Activated T-helper 2 cell treated with anti-CD3 and anti-CD28 coated beads, Interferon-gamma antibody, Interleukin-2, Interleukin-4, amounts not matched to agents 10 μg/mL and 5 μg/mL and 100 μg/mL, durations not matched to agents 14 hours and 24 hours and 36 hours (primary cell): ENCODE measurements at places on chromosomes 5 and 9.

DNA sequence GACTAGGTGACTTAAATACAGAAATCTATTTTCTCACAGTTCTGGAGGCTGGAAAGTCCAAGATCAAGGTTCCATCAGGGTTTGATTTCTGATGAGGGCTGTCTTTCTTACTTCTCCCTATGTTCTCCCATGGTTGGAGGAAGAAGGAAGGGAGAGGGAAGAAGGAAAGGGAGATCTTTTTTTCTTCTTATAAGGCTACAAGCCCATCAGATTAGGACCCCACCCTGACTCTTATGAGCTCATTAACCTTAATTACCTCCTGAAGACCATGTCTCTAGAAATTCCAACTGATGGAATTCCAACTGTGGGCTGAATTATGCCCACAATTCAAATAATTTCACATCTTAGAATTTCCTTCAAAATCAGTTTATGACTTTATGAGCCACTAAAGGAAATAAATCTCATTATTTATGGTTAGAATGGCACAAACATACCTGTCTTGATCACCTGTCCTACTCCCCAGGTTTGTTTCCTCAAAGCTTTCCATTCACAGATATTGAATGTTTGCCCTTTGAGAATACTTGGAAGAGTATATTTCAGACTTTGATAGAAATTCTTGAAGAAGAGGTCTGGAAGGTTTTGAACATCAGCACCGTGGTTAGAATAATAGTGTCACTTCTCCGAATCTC is 7.6 kb downstream of the PPWD1 start:
- DNase-seq, result no peak

DNA sequence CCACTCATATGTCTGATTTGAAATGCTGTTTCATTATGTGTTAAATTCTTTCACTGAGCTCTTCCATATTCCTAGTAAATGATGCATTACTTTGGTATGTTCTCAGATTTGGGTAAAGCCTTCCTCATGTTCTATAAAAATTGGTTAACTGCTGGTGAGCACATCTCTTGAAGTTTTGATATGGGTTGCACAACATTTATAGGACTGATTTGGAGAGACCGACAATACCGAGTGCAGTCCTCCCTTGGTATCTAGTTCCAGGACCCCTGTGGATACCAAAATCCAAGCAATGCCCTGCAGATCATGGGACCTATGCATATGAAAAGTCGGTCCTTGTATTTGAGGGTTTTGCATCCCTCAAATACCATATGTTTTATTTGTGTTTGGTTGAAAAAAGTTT is 37.8 kb downstream of the WDR36 start:
- DNase-seq, result no peak

GRCh38 chr9:104506565-104506964 is 2.5 kb downstream of the OR13F1 start:
- no peak for DNase-seq

DNA sequence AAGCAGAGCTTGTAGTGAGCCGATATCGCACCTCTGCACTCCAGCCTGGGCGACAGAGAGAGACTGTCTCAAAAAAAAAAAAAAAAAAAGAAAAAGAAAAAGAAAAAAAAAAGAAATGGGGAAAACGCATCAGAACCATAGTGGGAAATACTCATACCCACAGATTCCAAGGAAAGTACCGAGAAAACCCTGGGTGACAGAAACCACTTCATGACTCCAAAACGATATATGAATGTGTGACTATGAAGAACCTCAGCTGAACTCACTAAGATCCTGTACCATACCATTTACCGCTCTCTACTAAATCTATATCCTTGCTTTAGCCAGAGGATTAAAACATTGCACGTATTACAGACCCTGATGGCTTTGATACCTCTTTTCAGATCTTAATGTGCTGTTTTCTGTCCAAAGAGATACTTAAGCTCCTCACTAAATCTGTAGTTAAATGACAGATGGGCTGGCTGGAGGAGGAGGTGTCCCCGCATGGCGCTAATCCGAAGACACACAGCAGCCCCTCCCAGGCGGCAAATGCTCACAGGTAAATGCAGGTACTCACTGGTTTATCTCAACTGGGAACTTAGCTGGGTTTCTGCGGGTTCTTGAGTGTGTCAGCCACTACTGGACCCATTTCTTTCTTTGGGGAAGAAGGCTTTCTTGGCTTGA is 2.8 kb downstream of the LPCAT1 start:
- no peak for DNase-seq

DNA sequence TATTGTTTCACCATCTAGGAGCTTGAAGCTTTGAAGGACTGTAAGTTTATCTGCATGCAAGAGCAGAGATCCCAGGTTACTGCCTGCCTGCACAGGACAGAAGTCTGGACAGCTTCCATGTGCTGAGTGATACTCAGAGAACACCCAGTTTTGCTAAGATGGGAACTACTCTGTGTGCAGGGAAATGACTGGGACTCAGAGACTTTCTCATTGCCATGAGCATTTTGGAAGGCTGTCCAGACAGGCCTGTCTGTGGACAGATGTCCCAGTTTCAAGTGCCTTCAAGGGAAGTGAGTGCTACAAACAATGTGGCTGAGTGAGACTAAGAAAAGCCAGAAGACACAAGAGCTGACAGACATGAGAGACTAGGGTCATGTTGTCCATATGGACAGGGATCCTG is 19.2 kb upstream of the ZNF131 start:
- DNase-seq, result no peak

GRCh38 chr5:80871541-80871961 is 88.6 kb upstream of the RASGRF2 start:
- DNase-seq, result no peak

- no peak for DNase-seq
Measured at GRCh38 chr5:171893290-171893886, 107.8 kb downstream of the SMIM23 start.

- DNase-seq, result no peak
Measured at GRCh38 chr9:127180457-127181314, 58.3 kb upstream of the ANGPTL2 start.

GRCh38 chr9:131995382-131995781 is 84.3 kb downstream of the MED27 start:
- no peak for DNase-seq

DNA sequence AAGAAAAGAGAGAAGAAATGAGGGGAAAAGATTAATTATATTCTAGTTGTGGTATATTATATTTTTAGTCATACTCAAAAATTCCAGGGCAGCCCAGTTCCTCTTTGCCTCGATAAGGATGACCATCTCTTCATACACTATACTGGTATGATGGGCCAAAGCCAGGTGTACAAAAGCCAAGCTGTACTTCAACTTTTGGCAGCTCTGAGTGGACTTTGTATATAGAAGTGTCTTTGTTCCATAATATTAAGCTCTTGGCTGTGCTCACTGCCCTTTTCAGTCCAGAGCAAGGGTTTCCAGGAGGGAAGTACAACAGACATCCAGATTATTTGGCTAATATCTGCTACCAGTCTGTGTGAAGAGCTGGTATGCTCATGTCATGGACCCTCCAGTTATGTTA is 934.3 kb upstream of the CDH10 start:
- DNase-seq, result no peak

DNA sequence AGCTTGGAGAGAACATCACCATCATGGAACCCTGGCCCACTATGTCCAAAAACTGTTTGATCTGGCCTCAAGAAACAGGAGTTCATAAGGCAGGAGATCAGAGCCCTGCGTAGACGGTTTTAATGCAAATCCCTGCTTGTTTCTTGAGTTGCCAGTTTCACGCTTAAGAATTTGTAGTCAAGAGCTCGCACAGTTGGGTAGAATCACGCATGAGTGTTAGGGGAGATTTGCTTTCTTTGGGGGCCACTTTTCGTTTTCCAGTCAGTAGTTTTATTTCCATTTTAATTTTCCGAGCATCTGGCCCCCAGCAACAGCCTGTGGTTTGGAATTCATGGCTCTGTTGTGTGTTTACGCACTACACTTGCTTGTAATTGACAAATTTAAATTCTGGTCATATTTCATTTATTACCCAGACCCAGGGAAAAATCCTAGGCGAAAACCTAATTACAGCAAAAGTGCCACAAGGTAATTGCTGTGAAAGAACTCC is 6.6 kb upstream of the C5orf58 start:
- no peak for DNase-seq

DNA sequence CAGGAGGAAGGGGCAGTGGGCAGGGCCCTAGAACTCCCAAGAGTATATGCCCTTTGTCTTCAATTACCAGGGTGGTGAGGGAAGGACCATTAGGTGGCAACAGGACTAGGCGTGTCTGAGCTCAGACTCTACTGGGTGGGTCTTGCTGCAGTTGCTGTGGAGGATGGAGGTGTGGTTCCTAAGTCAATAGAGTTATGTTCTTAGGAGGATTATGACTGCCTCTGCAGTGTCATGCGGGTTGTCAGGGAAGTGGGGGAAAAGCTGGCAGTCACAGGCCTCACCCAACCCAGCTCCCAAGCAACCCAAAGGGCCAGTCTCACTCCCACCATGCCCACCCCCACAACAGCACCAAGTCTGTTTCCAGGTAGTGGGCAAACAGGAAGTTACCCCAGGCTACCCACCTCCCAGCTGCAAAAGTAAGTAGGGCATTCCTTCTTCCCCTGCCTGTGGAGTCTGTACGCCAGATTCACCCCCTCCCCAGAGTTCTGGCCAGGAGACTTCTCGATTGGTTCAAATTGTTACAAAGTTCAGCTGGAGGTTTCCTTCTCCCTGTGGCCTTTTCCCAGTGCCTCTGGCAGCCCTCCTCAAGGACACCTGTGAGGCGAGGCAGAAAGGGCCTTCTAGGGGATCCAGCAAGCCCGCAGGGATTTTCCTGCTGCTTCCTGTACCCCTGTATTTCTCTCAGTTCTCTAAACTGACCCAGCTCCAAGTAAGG is 145.3 kb downstream of the HINT1 start:
- DNase-seq, result no peak

GRCh38 chr9:93077811-93078210 is 18.2 kb upstream of the CARD19 start:
- no peak for DNase-seq

- DNase-seq, result no peak
Measured at GRCh38 chr9:69762527-69762926, 2.7 kb upstream of the PTAR1 start.

GRCh38 chr5:89580976-89581375 is 698.0 kb upstream of the MEF2C start:
- DNase-seq, result no peak

GRCh38 chr5:94389515-94389899 is 228.9 kb downstream of the KIAA0825 start:
- DNase-seq, result no peak

DNA sequence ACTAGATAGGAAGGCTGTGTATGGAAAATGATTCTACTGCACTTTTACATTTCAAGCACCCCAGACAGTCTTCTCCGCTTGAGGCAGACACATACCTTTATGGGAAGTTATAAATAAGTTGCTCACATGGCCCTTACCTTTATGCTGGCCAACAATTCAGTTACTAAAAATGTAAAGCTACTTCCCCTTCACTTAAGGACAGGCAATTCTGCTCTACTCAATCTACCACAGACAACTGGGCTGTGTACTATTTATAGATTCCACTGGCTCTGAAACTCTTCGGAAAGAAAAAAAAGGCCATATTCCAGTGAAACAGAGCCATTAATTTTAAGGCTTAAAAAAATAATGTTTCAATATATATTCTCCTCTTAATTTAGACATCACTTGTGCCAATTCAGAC is 59.4 kb downstream of the ELAVL2 start:
- no peak for DNase-seq

DNA sequence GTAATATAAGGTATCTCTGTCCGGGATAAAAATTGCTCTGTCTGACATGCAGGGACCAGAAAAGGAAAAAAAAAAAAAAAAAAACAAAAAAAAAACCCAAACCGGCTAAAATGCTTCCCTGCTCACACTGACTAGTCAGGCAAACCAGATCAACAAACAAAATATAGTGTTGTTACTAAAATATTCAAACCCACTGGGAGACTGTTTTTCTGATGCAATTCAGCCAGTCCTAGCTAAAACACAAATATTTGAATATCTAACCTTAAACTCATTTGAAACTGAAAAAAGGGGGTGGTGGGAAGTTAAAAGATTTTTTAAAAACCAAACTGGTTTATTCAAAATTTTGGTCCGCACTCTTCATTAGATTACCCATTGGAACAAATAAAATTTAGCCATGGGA is 61.0 kb downstream of the APBA1 start:
- DNase-seq, result no peak

GRCh38 chr5:58868931-58869330 is 286.1 kb downstream of the RAB3C start:
- no peak for DNase-seq

- no peak for DNase-seq
Measured at GRCh38 chr9:83920469-83920926, 734 bp downstream of the KIF27 start.

GRCh38 chr5:116502616-116503015 is 72.0 kb downstream of the SEMA6A start:
- no peak for DNase-seq

- DNase-seq, result no peak
Measured at GRCh38 chr9:94991961-94992907, 265.7 kb downstream of the AOPEP start.

DNA sequence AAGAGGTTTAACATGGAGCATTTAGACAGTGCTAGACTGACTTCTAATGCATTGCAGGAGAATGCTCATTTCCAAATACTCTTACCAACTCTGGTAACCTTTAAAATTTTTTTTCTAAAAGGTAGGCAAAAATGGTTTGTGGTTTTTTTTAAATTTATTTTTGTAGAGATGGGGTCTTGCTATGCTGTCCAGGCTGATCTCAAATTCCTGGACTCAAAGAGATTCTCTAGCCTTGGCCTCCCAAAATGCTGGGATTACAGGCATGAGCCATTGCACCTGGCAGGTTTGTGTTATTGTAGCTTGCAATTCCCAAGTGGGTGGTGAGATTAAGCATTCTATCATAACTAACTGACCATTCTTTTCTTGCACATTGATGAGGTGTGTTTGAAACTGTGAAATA is 43.0 kb upstream of the TBC1D2 start:
- DNase-seq, result no peak

GRCh38 chr5:17378346-17378997 is 119.6 kb upstream of the TAF11L2 start:
- DNase-seq, result no peak

DNA sequence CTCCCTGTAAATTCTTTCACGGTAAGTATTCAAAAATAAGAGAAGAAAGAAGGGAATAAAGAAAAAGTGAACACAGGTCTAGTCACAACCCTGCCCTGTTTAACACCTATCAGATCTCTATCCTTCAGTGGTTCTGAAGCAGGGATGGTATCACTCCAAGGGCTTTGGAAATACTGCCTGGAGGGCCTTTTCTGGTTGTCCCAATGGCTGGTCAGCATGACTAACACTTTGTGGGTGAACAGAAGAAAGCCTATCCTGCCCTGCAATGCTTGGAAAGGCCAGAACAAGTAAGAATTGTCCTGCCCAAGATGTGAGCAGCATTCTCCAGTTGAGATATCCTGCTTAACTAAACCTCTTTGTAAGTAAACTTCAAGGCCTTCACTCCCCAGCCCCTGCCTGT is 124.9 kb downstream of the TMEM167A start:
- DNase-seq, result no peak
